Hypothalamus (tissue), 51 donors: ENCODE measurements at places on chromosomes 7 and 10.
A peak's percentile ranks its signal among the peaks of the same experiment; 100 is the strongest.

DNA sequence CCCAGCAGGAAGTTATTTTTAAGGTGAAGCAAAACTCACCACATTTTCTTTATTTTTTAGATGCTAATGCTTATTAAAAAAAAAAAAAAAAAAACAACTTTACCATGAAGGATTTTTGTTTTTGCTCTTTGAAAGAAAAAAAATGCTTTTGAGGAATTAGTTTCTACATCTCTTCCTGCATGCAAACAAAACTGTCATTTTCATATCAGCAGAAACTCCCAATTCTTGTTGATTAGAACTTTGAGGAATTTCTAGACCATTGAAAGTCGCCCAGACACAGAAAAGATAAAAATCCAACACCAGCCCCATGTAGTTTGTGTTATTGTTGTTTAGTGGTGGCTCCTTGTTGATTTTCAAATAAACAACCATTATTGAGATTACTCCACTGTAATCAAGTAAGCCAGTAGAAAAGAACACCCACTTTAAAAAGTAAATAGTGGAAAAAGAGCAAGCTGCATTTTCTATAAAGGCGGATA lies 14.3 kb downstream of the SKIDA1 start:
- DNase-seq, result no peak

DNA sequence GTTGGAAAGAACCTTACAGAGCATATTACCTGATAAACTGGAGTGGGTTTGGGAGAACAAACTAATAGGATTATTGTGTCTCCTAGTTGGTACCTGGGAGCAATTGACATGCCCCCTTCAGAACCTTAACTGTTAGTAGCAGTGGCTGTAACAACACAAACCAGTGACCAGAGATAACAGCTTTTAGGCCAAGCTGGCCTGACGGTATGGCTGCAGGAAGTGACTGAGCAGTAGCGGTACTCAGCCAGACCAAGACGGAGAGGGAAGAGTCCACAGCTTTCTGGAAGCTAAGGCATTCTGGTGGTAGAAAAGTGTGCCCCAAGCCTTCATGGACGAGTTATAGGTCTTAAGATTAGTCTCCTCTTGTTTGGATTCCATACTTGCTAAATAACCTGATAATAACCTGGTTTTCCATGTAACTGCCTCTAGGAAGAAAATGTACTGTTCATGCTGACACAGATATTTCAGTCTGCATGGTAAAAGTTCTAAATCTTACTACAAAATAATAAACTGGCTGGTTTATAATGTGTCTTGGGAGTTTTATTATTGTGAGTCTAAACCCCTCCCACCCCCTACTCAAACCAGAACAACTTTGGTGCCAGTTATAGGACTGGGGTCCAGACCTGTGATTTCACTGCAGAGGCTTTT lies 11.3 kb downstream of the NOLC1 start:
- no peak for DNase-seq

DNA sequence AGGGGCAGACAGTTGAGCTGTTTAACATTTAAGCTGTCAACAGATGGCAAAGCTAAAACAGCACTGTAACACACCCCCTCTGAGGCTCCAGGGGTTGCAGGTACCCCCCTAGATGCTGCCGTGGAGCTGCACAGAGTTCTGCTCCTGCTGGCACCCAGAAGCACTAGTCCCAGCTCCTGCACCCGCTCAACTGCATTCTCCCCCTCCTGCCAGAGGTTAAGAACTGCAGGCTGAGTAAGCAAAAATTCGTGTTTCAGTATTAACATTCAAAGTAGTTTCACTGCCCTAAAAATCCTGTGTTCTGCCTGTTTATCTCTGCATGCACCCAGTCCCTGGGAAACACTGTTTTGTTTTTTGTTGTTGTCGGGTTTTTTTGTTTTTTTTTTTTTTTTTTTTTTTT lies 790.8 kb upstream of the KCND2 start:
- DNase-seq, result no peak

- DNase-seq, result no peak
Observed at GRCh38 chr10:74012480-74012879, 14.6 kb downstream of the VCL start.

DNA sequence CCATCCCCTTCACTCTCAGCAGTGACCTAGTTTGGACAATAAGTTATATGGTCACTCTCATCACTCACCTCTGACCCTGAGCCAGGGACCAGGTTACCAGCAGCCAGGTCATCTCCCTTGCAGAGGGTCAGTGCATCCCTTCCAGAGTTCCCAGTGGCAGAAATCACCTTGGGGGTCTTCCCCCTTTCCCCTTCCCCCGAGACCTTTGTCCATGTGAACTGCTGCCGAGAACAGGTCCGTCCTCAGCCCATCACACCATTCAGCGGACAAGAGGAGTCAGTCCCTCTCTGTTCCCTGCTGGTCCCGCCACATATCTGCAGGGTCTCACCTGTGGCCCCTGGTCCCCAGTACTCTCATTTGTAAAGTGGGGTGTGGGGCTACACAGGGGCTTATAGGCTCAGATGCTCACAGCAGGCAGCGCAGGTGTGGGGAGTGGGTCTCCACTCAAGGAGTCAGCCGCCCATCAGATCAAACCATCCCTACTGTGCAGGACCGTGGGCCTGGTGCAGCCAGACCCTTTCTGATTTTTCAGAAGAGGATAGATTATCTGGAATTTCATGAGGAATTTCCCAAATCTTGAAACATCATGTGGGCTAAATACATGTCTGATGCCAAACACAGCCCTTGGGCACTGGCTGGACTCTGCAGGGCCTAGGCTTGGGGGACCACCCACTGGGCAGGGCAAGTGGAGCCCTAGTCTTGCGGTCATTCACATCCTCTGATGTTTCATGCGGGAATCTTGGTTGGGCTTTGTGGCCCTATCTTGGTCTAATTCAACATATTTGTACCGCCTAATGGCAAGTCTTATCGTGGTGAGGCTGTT lies 6.5 kb downstream of the DEPP1 start:
- no peak for DNase-seq

GRCh38 chr7:2092279-2092678 lies 140.5 kb downstream of the MAD1L1 start:
- DNase-seq, result no peak

DNA sequence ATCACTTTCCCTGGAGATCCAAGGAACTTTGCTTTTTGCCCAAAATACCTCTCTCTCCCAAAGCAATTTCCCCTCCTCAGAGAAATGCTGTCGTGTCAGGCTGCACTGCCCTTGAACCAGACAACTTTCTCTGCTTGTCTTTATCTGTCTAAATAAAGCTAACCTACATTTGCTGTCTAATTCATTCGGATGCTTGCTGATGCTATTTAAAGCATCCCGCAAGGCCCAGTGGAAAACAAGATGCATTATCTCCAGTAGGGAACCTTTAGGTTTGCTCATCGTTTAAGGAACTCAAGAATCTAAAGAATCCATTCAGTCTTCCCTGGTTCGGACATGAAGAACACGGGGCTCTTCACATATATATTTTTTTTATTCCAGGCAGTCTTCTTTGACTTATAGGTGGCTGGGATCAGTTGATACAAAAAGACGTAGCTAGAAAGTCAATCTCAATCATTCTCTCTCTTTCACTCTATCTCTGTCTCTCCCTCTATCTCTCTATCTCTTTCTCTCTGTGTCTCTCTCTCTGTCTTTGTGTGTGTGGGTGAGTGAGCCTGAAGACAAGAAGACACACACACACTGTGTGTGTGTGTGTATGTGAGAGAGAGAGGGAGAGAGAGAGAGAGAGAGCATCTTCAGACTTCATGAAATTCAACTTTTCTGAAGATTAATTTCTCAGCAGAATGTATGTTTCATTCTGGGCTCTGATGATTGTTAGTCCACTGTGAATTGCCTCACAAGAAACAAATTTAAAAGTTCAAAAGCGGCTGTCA lies 92.8 kb upstream of the MKLN1 start:
- DNase-seq, result no peak

GRCh38 chr10:104303594-104304355 lies 34.5 kb downstream of the ITPRIP start:
- DNase-seq, result no peak

DNA sequence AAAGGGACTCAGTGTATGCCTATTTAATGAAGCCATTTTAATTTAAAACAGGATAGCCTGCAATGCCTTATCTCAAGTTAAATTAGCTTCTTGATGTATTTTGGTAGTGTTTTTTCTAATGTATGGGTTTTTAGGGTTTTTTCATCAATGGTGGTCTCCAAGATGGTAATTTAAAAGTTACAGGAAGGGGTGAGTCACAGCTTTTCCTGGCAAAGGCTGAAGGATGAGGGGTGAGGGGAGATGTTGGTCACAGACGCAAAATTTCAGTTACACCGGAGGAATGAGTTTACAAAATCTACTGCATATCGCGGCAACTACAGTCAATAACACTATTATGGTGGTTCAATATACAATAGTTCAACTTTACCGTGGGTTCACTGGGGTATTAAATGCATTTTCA lies 31.6 kb downstream of the CCDC3 start:
- no peak for DNase-seq

GRCh38 chr7:143012409-143012808 lies 14.5 kb downstream of the OR9A2 start:
- no peak for DNase-seq

DNA sequence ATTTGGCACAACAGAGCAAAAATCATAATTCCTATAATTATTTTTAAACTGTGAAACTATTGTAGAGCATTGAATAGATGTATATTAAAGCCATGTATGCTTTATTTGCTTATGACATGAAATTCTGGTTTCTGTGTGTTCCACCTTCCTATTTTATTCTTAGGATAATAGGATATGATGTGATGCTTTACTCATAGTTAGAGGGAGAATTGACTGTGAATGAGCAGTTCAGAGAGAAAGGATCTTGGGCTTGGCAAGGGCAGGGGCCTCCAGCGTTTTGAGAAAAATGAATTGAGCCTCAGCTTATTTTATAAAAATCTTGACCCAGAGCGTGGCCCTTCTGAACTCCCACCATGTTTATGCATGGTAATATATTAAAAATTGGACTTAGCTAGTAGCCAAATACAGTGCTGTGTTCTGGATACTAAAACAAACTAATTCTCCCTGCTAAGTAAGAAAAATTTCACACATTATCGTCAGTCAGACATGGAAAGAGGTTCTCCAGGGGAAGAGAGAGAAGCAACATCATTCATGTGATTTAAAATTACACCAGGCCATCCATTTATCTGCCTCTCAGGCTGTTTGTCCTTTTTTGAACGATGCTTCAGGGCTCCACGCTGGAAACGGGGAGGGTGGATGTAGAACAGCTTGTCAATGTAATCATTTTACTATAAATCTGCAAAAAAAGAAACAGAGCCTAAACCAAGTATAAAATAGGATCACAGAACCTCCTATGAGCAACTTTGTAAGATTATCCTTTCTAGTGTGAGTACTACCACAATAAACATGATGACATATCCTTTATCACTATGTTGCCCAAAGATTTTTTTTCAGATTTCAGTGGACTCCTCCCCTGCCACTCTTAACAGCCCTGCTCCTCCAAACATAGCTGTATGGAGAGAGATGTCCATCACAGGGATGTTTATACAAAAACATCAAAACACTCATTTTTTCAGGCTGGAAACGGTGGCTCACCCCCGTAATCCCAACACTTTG lies 258.1 kb upstream of the C7orf33 start:
- DNase-seq, result no peak

GRCh38 chr10:43338117-43338516 lies 33.3 kb upstream of the FXYD4 start:
- DNase-seq, result no peak

DNA sequence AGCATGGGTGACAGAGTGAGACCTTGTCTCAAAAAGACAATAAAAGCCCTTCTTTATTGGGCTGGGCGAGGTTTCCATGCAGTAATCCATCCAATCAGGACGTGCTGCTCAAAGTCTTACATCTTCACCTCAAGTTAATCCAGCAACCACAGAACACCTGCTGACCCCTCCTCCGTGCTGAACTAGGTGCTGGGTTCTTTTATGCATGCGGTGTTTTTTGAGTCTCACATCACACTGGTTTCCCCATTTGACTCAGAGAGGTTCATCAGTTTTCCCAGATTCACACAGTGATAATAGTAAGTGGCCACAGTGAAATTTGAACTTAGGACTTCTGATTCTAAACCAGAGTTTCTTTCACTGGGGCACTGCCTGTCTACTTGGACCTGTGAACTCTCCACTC lies 58.3 kb upstream of the GTF2I start:
- DNase-seq, result no peak

DNA sequence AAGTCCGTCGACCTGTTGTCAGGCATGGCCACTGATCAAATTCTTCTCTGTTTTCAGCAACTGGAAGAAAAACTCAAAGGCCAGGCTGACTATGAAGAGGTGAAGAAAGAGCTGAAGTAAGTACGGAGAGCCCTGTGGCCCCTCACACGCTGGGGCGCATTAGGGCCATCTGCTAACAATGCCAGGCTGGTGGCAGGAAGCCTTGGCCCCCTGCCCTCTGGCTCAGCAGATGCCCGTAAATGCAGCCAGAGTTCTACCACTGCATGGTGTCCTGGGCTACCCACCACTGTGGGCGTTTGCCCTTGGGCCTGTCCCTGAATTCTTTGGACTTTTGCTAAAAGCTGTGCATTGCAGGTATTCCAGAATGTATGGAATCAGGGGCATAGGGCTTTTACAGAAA lies 96.9 kb upstream of the SH2B2 start:
- no peak for DNase-seq

- DNase-seq, result no peak
Observed at GRCh38 chr7:128954150-128954549, 16.4 kb downstream of the IRF5 start.

GRCh38 chr10:5710859-5711258 lies 26.2 kb downstream of the TASOR2 start:
- no peak for DNase-seq

GRCh38 chr10:105192146-105192545 lies 551.1 kb downstream of the SORCS3 start:
- DNase-seq, result no peak

- DNase-seq, result no peak
Observed at GRCh38 chr7:153675131-153675530, 377.1 kb upstream of the DPP6 start.

- peak; percentile 81 for DNase-seq
Observed at GRCh38 chr10:87094373-87095235, at the start of the genes GLUD1 and SHLD2. GLUD1 (minus strand) TSS chr10:87094843; CDS start chr10:87094769, 74 bp downstream. SHLD2 (plus strand) TSS chr10:87095206; CDS start chr10:87151355, 56,149 bp downstream.

- no peak for DNase-seq
Observed at GRCh38 chr10:29826221-29826620, 191.4 kb upstream of the SVIL start.

GRCh38 chr7:38306171-38306570 lies 32.7 kb upstream of the TARP start:
- DNase-seq, result no peak

DNA sequence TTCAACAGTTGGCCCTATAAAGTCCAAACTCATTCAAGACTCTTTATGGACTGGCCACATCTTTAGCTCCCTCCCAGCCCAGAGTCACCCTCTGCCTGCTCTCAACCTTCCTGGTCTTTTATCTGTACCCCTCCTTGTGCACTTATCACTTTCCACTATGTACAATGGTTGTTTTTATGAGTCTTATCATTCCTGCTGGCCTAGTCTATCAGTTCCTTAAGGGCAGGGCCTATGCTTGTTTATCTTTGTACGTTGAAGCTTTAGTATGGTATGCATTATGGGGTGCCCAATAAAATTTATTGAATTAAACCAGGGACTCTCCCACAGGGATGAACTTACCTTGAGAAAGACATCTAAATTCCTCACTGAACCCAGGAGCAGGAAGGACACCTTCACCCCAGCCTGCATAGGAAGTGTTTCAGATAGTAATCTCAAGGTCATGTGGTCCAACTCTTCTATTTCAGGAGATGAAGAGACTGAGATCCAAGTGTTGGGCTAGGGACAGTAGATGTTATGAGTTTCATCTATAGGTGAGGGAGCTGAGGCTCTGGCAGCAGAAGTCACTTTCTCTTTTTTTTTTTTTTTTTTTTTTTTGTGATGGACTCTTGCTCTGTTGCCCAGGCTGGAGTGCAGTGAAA lies 13.3 kb upstream of the PDCD4 start:
- DNase-seq, result no peak
